ENCODE measurements at places on chromosomes 2 and 18. TPM values are rescaled to one million over a fixed set of nuclear protein-coding genes. Genes with fewer than 3 reads are reported as not detected.

LMAN2L gene
- 32.6 TPM for total RNA-seq

GPR39 gene
- 24.1 TPM for total RNA-seq

OTOS gene
- not detected for total RNA-seq

MSTN gene
- 0.24 TPM for total RNA-seq

MTA3 gene
- 46.5 TPM for total RNA-seq

LOXL3 gene
- total RNA-seq, result 1.2 TPM

DCDC2C gene
- total RNA-seq, result not detected

AQP12B gene
- total RNA-seq, result not detected

CENPA gene
- 23.4 TPM for total RNA-seq
